HepG2 (cell line): ENCODE measurements at places on chromosomes 1 and 21. TPM values are rescaled to one million over a fixed set of nuclear protein-coding genes. Genes with fewer than 3 reads are reported as not detected.

The AKR7A3 gene
- 0.58 and 1.0 TPM in 2 replicates for polyA plus RNA-seq

The CLCNKA gene
- polyA plus RNA-seq = 0.03 and 0.07 TPM in 2 replicates

The PRKAA2 gene
- 5.6 and 7.5 TPM in 2 replicates for polyA plus RNA-seq

The SPATA45 gene
- 0.17 TPM in 1 of 2 replicates, not detected in the other for polyA plus RNA-seq

The TTC24 gene
- polyA plus RNA-seq = 0.18 and 0.30 TPM in 2 replicates

DNA sequence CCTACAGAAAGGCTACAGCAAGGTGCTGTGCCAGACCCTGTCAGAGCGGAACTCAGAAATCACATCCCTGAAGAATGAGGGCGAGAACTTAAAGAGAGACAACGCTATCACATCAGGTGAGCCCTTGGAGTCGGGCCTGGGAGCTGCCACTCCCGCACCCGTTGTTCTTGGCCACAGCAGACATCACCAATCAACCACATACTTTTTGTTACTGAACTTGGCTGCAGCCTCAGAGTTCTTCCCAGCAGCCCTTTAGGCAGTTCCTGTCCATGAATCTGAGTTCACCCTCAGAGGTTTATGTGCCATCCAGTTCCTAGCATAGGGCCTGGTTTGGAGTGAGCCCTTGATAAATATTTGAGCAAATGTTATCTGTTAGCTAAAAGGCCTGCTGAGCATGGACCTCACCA is 61.6 kb downstream of the FHAD1 start:
- no peak for DNase-seq

GRCh38 chr1:53693773-53694717 is 44.9 kb downstream of the GLIS1 start:
- no peak for DNase-seq

DNA sequence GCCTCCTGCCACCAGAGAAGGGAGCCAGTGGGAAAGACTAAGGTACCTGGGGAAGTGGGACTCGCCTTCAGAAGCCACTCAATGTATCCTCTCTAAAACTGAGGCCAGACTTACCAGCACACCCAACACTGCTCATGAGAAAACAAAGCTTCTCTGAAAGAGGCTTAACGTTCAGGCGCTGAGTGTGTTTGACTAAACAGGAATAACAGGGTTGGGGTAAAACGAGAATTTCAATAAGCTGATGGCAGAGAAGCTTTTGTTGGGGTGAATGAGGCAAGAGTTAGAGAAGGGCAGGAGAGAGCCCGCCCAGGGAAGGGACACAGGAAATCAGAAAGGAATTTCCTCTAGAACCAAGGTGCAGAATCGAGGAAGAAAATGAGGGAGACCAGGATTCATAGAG is 1.7 kb upstream of the SPRR3 start:
- DNase-seq = no peak
